ENCODE measurements at places on chromosomes 13 and 19. TPM values are rescaled to one million over a fixed set of nuclear protein-coding genes. Genes with fewer than 3 reads are reported as not detected.
A peak's percentile ranks its signal among the peaks of the same experiment; 100 is the strongest.

OR7D4 gene
- total RNA-seq: not detected

ANKLE1 gene
- total RNA-seq: 0.66 TPM

ARID3A gene
- total RNA-seq: 34.8 TPM

KLK12 gene
- total RNA-seq: not detected

VSTM1 gene
- total RNA-seq: not detected

RNF17 gene
- total RNA-seq: not detected

ZNF665 gene
- 2.9 TPM for total RNA-seq

CEACAM8 gene
- total RNA-seq: not detected

CGB7 gene
- total RNA-seq: not detected

ZNF540 gene
- total RNA-seq: 0.73 TPM

ZNF415 gene
- total RNA-seq: 10.6 TPM

GRCh38 chr13:114088863-114089262, 43.6 kb downstream of the RASA3 start:
- H3K36me3 ChIP-seq: no peaks in the 10 kb centered on the region
- H3K4me1 ChIP-seq: no peaks in the 10 kb centered on the region
- no peaks in the 10 kb centered on the region for H3K27me3 ChIP-seq
- no peak overlapping the region for H3K27ac ChIP-seq
- H3K4me3 ChIP-seq: no peak overlapping the region
- DNase-seq: no peak

- peak overlapping the region; percentile 60 for H3K4me3 ChIP-seq
- H3K27ac ChIP-seq: no peak overlapping the region
- no peaks in the 10 kb centered on the region for H3K27me3 ChIP-seq
- H3K36me3 ChIP-seq: peaks cover 14% of the 10 kb centered on the region
Observed at GRCh38 chr19:53553156-53553555, 15.2 kb downstream of the ZNF331 start.

- no peak for DNase-seq
- no peak overlapping the region for H3K27ac ChIP-seq
- no peak overlapping the region for H3K4me3 ChIP-seq
Observed at GRCh38 chr13:80516818-80517348, 176.0 kb upstream of the SPRY2 start.

GRCh38 chr13:27079421-27079958, 92.1 kb downstream of the USP12 start:
- H3K4me1 ChIP-seq: peaks cover 14% of the 10 kb centered on the region
- peak overlapping the region; percentile 36 for H3K27ac ChIP-seq
- DNase-seq: peak; percentile 41
- no peak overlapping the region for H3K4me3 ChIP-seq
- no peaks in the 10 kb centered on the region for H3K27me3 ChIP-seq

GRCh38 chr13:34349091-34349722, 531.3 kb downstream of the RFC3 start:
- H3K27me3 ChIP-seq: no peaks in the 10 kb centered on the region
- H3K4me1 ChIP-seq: peaks cover 9% of the 10 kb centered on the region
- H3K36me3 ChIP-seq: no peaks in the 10 kb centered on the region
- H3K4me3 ChIP-seq: no peak overlapping the region
- no peak overlapping the region for H3K27ac ChIP-seq
- DNase-seq: peak; percentile 57

DNA sequence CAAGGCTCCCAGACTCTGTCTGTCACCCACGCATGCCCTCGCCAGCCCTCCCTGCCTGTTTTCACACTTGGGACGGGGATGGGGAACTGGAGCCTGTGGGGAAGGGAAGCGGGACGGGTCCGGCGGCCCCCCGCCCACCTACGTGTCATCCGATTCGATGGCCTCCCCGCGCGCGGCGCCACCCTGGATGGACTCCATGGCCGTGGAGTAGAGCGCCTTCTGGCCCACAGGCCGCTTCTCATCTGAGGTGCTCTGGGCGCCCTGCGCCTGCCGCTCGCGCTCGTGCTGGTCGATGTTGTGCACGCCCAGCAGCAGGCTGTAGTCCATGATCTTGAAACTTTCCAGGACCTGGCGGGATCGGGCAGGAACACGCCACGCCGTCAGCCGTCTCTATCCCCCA, 25.1 kb upstream of the CACTIN start:
- H3K4me1 ChIP-seq: peaks cover 14% of the 10 kb centered on the region
- DNase-seq: no peak
- H3K4me3 ChIP-seq: no peak overlapping the region
- H3K27me3 ChIP-seq: no peaks in the 10 kb centered on the region

- no peaks in the 10 kb centered on the region for H3K36me3 ChIP-seq
- H3K27me3 ChIP-seq: no peaks in the 10 kb centered on the region
- DNase-seq: no peak
- H3K4me1 ChIP-seq: peaks cover 10% of the 10 kb centered on the region
- H3K4me3 ChIP-seq: no peak overlapping the region
Observed at GRCh38 chr13:23995283-23996073, 98.2 kb upstream of the C1QTNF9B start.

GRCh38 chr19:33815380-33816340, 19.0 kb downstream of the KCTD15 start:
- DNase-seq: no peak
- no peaks in the 10 kb centered on the region for H3K4me1 ChIP-seq
- no peak overlapping the region for H3K27ac ChIP-seq

DNA sequence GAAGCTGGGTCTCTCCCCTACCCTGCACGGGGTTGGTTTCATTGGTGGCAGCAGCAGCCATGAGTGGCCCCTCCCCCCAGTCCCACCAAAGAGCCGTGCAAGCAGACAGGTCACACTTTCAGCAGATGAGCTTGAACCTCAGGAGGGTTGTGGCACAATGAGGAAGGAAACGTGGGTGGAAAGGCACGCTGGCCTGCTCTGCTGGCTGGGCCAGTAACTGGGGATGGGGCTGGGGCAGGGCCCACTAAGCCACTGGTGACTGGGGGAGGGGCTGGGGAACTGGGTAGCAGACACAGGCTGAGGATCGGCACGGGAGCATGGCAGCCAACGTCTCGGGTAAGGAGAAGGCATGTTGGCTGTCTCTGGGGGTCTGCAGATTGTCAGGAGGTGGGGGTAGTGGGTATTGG, at the start of gene P2RY11:
P2RY11 (plus strand) TSS at position 289 of the 407 bp plus-strand sequence; CDS start at position 318, 29 bp downstream.
- H3K4me3 ChIP-seq: no peak within 1 kb of the TSS
- no peak within 1 kb of the TSS for H3K27ac ChIP-seq
- no peak for DNase-seq
- H3K36me3 ChIP-seq: peaks cover 68% of the 10 kb centered on the region

DNA sequence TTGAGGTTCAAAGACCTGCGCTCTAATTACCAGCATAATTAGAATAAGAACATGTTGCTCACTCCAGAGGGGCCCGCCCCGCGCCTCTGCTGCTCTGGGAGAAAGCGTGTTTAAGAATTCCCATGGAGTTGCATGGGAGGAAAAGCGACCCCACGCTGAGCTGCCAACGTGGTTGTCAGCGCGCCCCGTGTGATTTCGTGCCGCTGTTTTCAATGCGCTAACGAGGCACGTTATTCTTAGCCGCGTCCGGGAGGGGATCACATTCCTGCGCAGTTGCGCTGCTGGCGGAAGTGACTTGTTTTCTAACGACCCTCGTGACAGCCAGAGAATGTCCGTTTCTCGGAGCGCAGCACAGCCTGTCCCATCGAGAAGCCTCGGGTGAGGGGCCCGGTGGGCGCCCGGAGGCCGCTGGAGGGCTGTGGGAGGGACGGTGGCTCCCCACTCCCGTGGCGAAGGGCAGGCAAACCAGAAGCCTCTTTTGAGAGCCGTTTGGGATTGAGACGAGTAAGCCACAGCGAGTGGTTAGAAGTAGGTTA, 173.8 kb upstream of the SOX1 start:
- H3K36me3 ChIP-seq: no peaks in the 10 kb centered on the region
- no peak for DNase-seq
- no peak overlapping the region for H3K27ac ChIP-seq
- H3K27me3 ChIP-seq: no peaks in the 10 kb centered on the region
- H3K4me1 ChIP-seq: no peaks in the 10 kb centered on the region

GRCh38 chr13:24539500-24540165, 27.1 kb upstream of the PARP4 start:
- no peaks in the 10 kb centered on the region for H3K36me3 ChIP-seq
- H3K27ac ChIP-seq: no peak overlapping the region
- H3K4me1 ChIP-seq: no peaks in the 10 kb centered on the region
- DNase-seq: no peak
- no peaks in the 10 kb centered on the region for H3K27me3 ChIP-seq
- H3K4me3 ChIP-seq: no peak overlapping the region

DNA sequence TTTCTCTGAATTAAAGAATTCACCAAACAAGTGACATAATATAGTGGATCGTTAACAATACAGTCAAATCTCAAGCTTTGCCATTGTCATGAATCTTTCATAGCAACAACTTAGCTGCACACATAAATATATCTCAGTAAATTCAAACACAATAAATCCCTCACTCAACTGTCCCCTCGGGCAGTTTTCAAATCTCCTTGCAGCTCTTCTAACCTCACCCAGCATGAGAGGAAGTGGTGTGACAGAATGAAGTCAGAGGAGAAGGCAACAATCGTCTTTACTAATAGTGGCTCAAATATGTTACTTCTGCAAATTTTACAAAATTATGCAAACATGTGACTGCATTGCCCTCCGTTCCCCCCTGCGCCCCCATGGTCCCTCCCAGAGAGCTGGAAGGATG, 148.2 kb downstream of the RAP2A start:
- H3K36me3 ChIP-seq: no peaks in the 10 kb centered on the region
- H3K4me1 ChIP-seq: no peaks in the 10 kb centered on the region
- no peak overlapping the region for H3K27ac ChIP-seq
- H3K4me3 ChIP-seq: no peak overlapping the region

- H3K4me1 ChIP-seq: 0 out of 2 replicates have a peak, but pooled peaks cover 2% of the 10 kb centered on the region
- H3K36me3 ChIP-seq: peaks cover 7% of the 10 kb centered on the region
- no peak for DNase-seq
- no peaks in the 10 kb centered on the region for H3K27me3 ChIP-seq
Observed at GRCh38 chr19:47269596-47269995, 5.1 kb upstream of the INAFM1 start.

GRCh38 chr13:22062478-22063205, 391.8 kb downstream of the FGF9 start:
- no peak for DNase-seq
- H3K27me3 ChIP-seq: no peaks in the 10 kb centered on the region
- H3K4me1 ChIP-seq: no peaks in the 10 kb centered on the region
- no peak overlapping the region for H3K4me3 ChIP-seq

- no peak overlapping the region for H3K27ac ChIP-seq
- H3K4me3 ChIP-seq: no peak overlapping the region
- H3K4me1 ChIP-seq: peaks cover 23% of the 10 kb centered on the region
Observed at GRCh38 chr19:56126983-56127780, 6.1 kb upstream of the ZNF787 start.

DNA sequence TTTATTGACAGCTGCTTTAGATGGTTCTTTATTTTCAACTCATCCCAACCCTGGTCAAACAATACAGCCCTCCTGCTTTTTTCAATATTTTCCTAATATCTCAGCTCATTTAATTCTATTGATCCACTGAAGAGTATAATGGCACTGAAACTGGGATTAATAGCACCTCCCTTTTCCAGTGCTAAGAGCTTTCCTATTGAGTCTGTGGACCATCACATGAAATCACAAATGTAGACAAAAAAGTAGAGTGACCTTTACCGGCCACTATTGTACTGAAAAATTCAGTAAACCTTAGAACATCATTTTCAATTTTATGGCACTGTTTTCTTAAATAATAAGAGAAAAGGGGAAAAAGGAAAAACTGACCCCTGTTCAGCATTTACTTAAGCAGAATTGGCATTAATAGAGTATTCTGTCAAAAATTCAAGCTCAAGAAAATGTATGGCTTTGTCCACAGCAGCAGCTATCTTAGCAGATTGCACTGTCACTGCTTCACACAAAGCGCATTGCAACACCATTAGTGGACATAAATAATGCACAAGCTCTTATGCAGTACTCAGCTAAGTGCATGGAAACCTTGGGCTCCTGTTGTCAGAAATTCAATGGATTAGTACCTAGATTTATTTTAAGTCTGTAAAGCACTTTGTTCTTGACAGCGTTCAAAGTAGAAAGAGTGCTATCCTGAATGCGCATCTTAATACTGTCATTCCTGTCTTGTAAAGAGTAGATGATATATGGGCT, 851.0 kb upstream of the KLHL1 start:
- no peak overlapping the region for H3K4me3 ChIP-seq
- no peaks in the 10 kb centered on the region for H3K27me3 ChIP-seq
- H3K4me1 ChIP-seq: no peaks in the 10 kb centered on the region

- no peak overlapping the region for H3K4me3 ChIP-seq
- peaks cover 6% of the 10 kb centered on the region for H3K36me3 ChIP-seq
- DNase-seq: no peak
- H3K4me1 ChIP-seq: 0 out of 2 replicates have a peak, but pooled peaks cover 3% of the 10 kb centered on the region
- H3K27me3 ChIP-seq: no peaks in the 10 kb centered on the region
- no peak overlapping the region for H3K27ac ChIP-seq
Observed at GRCh38 chr13:21436582-21436981, 22.5 kb downstream of the ZDHHC20 start.

DNA sequence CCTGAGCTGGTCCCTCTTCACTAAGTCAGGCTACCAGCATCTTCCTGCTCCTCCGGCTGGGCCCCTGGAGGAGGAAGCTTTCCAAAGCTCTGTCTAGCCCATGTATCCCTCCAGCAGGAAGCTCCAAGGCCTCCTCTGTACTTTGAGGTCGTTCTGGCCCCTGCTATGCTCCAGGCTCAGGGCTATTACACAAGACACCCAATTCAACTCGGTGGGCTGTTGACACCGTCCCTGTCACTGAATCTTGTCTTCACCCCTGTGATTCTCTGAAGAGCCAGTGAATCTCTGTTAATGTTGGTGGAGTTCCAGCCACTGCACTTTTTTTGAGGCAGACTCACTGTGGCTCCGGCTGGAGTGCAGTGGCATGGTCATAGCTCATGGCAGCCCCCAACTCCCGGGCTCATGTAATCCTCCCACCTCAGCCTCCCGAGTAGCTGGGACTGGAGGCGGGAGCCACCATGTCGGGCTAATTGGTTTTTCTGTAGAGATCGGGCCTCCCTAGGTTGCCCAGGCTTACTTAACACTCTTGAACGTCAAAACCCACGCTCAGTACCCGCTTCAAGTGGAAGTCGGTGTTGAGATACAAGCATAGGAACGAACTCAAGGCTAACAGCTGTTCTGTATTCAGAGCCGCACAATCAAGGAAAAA, 512 bp upstream of the REX1BD start:
- H3K36me3 ChIP-seq: no peaks in the 10 kb centered on the region
- H3K27ac ChIP-seq: peak overlapping the region; percentile 63
- H3K4me3 ChIP-seq: peak overlapping the region; percentile 89
- 0 out of 2 replicates have a peak, but pooled peaks cover 3% of the 10 kb centered on the region for H3K4me1 ChIP-seq
- no peak for DNase-seq

DNA sequence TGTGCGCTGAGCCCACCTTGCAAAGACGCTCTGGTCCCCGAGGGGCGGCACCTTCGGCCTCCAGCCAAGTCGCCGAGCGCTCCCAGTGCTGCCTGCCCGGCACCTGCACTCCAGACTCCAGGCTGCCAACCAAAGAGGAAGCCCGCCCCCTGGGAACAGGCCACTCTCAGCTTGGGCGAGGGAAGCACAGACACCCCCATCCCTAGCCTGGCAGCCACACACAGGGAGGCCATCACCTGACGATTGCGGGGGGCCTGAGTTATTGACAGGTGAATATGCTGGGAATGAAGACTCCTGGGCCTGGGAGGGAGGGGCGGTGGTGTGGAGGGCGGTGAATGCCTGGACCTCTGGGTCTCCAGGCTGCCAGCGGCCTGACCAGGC, 10.3 kb upstream of the ZNF492 start:
- no peak for DNase-seq
- no peaks in the 10 kb centered on the region for H3K27me3 ChIP-seq
- no peak overlapping the region for H3K4me3 ChIP-seq
- H3K27ac ChIP-seq: no peak overlapping the region
- no peaks in the 10 kb centered on the region for H3K4me1 ChIP-seq

- no peak overlapping the region for H3K27ac ChIP-seq
- H3K36me3 ChIP-seq: no peaks in the 10 kb centered on the region
- no peaks in the 10 kb centered on the region for H3K4me1 ChIP-seq
- H3K4me3 ChIP-seq: no peak overlapping the region
- DNase-seq: no peak
Observed at GRCh38 chr13:20658451-20659040, 45.0 kb upstream of the IL17D start.

All from SJCRH30 (cell line).